Hepatocyte (in vitro differentiated cells): ENCODE measurements at places on chromosomes 4 and X. TPM values are rescaled to one million over a fixed set of nuclear protein-coding genes. Genes with fewer than 3 reads are reported as not detected.
A peak's percentile ranks its signal among the peaks of the same experiment; 100 is the strongest.

- no peak overlapping the region for H3K27ac ChIP-seq
- H3K4me1 ChIP-seq: no peaks in the 10 kb centered on the region
- H3K4me3 ChIP-seq: no peak overlapping the region
- no peak for DNase-seq
- no peaks in the 10 kb centered on the region for H3K27me3 ChIP-seq
- no peaks in the 10 kb centered on the region for H3K36me3 ChIP-seq
These were observed 13.6 kb downstream of the SYAP1 start for GRCh38 chrX:16733013-16733412.

GRCh38 chrX:135086197-135086854 lies 34.0 kb downstream of the ETDB start:
- H3K27ac ChIP-seq: peak overlapping the region; percentile 62
- no peaks in the 10 kb centered on the region for H3K27me3 ChIP-seq
- H3K4me1 ChIP-seq: no peaks in the 10 kb centered on the region
- DNase-seq: peak; percentile 80
- no peak overlapping the region for H3K4me3 ChIP-seq

DNA sequence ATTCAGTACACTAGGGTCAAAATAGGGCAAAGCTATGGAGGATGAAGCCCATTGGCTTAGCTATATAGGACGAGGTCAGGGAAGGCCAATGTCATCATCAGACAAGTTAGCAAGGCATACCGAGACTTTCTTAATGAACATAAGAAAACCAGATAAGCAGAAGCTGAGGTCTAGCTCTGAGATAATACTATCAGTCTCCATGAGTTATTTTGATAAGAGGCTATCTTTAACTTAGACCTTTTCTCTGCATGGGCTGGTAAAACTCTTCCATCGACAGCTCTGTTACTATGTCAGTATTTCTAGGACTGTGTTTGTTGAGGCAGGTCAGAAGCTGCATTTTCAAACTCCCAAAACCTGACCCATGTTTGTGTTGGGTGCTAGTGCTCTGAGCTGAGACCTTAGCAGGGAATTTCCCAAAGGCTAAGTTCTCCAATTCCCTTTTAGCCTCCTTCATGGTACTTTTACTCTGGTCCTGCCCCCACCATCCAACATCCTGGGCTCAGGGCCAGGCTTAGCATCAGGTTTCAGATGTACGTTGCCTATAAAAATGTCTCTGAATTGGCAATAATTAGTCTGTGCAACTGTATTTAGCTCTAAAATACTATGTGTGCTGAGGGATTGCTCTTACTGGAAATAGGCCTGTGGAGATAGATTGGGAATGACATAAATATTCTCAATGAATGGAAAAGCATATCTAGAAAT lies 29.3 kb upstream of the LRAT start:
- no peaks in the 10 kb centered on the region for H3K36me3 ChIP-seq
- H3K4me3 ChIP-seq: no peak overlapping the region
- H3K27ac ChIP-seq: no peak overlapping the region
- H3K4me1 ChIP-seq: no peaks in the 10 kb centered on the region
- no peaks in the 10 kb centered on the region for H3K27me3 ChIP-seq

DNA sequence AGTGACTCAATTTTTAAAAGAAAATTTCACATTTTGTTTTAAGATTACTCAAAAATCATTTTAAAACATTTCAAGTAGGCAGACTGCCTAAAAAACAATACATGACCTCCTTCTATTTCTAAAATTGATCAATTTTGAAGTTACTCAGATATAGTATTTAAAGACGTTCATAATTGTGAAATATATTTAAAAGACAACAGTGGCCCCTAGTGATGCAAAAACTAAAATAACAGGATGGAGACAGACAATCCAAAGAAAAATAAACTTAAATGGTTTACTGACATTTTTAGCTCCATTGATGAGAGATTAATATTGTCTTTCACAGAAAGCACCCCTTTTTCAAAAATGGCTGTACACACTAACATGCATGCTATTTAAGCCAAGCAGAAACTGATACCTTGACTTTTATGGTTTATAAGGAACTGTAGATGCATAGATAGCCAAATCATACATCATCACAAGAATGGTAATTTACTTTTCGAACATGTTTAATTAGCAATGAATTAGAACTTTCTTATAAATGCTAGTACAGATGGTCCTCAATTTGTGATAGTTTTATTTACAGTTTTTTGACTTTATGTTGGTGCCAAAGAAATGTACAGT lies 69.8 kb upstream of the FAT4 start:
- H3K36me3 ChIP-seq: no peaks in the 10 kb centered on the region
- no peaks in the 10 kb centered on the region for H3K27me3 ChIP-seq
- DNase-seq: peak; percentile 15
- no peak overlapping the region for H3K27ac ChIP-seq

- DNase-seq: no peak
- no peaks in the 10 kb centered on the region for H3K4me1 ChIP-seq
- no peak overlapping the region for H3K4me3 ChIP-seq
These were observed 96.3 kb upstream of the ENPP6 start for GRCh38 chr4:184313702-184314659.

- no peaks in the 10 kb centered on the region for H3K36me3 ChIP-seq
- H3K4me3 ChIP-seq: no peak overlapping the region
- no peak for DNase-seq
- H3K27me3 ChIP-seq: no peaks in the 10 kb centered on the region
- peaks cover 48% of the 10 kb centered on the region for H3K4me1 ChIP-seq
- H3K27ac ChIP-seq: no peak overlapping the region
These were observed 59.1 kb downstream of the PRPS1 start for GRCh38 chrX:107687445-107687844.

DNA sequence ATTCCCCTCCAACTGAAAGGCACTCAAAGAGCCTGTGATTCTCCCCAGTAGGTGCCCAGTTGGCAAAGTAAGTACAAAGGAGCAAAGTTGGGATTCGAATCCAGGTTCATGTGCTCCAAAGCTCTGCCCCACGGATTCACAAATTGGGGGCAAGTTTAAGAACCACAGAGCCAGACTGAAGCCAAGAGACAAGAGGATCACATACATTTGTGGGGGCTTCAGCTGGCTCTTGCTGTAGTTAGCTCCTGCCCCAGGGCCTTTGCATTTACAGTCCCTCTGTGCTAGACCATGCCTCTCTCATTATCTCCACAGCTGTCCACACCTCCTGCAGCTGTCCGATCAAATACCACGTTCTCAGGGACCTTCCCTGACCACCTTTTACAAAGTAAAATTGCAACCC lies 18.8 kb downstream of the PNMA6F start:
- H3K27me3 ChIP-seq: no peaks in the 10 kb centered on the region
- H3K27ac ChIP-seq: no peak overlapping the region
- no peak overlapping the region for H3K4me3 ChIP-seq
- DNase-seq: no peak
- no peaks in the 10 kb centered on the region for H3K36me3 ChIP-seq

The CXCL3 gene
- 77.1 and 92.1 TPM in 2 replicates for polyA plus RNA-seq

The SSX3 gene
- not detected in 2 replicates for polyA plus RNA-seq

GRCh38 chr4:83282049-83282535 lies 2.5 kb downstream of the COQ2 start:
- H3K4me1 ChIP-seq: peaks cover 10% of the 10 kb centered on the region
- DNase-seq: peak; percentile 62
- H3K27ac ChIP-seq: no peak overlapping the region
- no peak overlapping the region for H3K4me3 ChIP-seq

DNA sequence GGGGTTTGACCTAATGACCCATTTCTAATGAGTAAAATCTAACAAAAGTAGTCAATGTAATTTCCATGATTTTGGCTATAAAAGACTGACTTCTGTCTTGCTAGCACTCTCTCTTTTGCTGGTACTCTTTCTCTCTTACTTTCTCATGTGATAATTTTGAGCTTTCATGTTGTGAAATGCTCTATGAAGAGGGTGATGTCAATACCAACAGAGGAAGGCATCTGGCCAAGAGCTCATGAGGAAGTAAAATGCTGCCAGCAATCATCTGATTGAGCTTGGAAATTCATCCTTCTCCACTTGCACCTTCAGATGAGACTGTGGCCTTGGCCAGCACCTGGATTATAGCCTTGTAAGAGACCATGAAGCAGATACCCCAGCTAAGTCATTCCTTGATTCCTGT lies 347.7 kb downstream of the HS3ST1 start:
- no peak overlapping the region for H3K27ac ChIP-seq
- no peaks in the 10 kb centered on the region for H3K4me1 ChIP-seq
- DNase-seq: no peak
- no peak overlapping the region for H3K4me3 ChIP-seq

- no peak for DNase-seq
- no peaks in the 10 kb centered on the region for H3K4me1 ChIP-seq
- no peak overlapping the region for H3K27ac ChIP-seq
- H3K4me3 ChIP-seq: no peak overlapping the region
These were observed 28.1 kb downstream of the GPAT3 start for GRCh38 chr4:83563998-83564397.

- no peaks in the 10 kb centered on the region for H3K36me3 ChIP-seq
- no peak overlapping the region for H3K4me3 ChIP-seq
- H3K4me1 ChIP-seq: no peaks in the 10 kb centered on the region
These were observed 27.4 kb downstream of the LEF1 start for GRCh38 chr4:108141213-108141950.

GRCh38 chr4:77579406-77580076 lies 26.1 kb upstream of the CXCL13 start:
- no peak overlapping the region for H3K27ac ChIP-seq
- H3K27me3 ChIP-seq: no peaks in the 10 kb centered on the region
- H3K4me3 ChIP-seq: no peak overlapping the region
- H3K4me1 ChIP-seq: no peaks in the 10 kb centered on the region

DNA sequence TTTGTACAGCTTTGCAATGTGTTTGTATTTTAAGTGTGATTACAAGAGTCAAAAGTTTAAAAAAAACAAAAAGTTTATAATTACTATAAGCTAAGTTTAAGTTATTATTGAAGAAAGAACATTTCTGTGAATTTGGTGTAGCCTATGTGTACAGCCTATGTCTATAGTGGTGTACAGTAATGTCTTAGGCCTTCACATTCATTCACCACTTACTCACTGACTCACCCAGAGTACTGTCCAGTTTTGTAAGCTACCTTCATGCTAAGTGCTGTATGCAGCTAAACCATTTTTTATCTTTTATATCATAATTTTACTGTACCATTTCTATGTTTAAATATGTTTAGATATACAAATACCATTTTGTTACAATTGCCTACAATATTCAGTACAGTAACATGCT lies 182.3 kb downstream of the RPA4 start:
- no peaks in the 10 kb centered on the region for H3K4me1 ChIP-seq
- H3K36me3 ChIP-seq: no peaks in the 10 kb centered on the region
- H3K27ac ChIP-seq: no peak overlapping the region
- H3K4me3 ChIP-seq: no peak overlapping the region
- DNase-seq: no peak
- H3K27me3 ChIP-seq: no peaks in the 10 kb centered on the region

The LAS1L gene
- polyA plus RNA-seq: 22.3 and 26.0 TPM in 2 replicates

The TLR3 gene
- 1.6 and 4.6 TPM in 2 replicates for polyA plus RNA-seq

The ARHGAP6 gene
- polyA plus RNA-seq: 4.9 and 6.4 TPM in 2 replicates

- no peak overlapping the region for H3K4me3 ChIP-seq
- H3K36me3 ChIP-seq: no peaks in the 10 kb centered on the region
- DNase-seq: peak; percentile 14
- no peak overlapping the region for H3K27ac ChIP-seq
- peaks cover 2% of the 10 kb centered on the region for H3K4me1 ChIP-seq
These were observed 204.2 kb upstream of the GPRIN3 start for GRCh38 chr4:89511776-89512175.

GRCh38 chr4:118867311-118868067 lies 21.2 kb upstream of the SYNPO2 start:
- no peak for DNase-seq
- no peaks in the 10 kb centered on the region for H3K4me1 ChIP-seq
- no peaks in the 10 kb centered on the region for H3K36me3 ChIP-seq

GRCh38 chrX:79146640-79147390 lies 2.3 kb downstream of the GPR174 start:
- DNase-seq: no peak
- no peaks in the 10 kb centered on the region for H3K36me3 ChIP-seq
- no peak overlapping the region for H3K27ac ChIP-seq
- no peak overlapping the region for H3K4me3 ChIP-seq
- no peaks in the 10 kb centered on the region for H3K4me1 ChIP-seq
- no peaks in the 10 kb centered on the region for H3K27me3 ChIP-seq

The DOCK11 gene
- 7.6 and 8.1 TPM in 2 replicates for polyA plus RNA-seq

The MSANTD1 gene
- polyA plus RNA-seq: 0.30 and 0.51 TPM in 2 replicates

DNA sequence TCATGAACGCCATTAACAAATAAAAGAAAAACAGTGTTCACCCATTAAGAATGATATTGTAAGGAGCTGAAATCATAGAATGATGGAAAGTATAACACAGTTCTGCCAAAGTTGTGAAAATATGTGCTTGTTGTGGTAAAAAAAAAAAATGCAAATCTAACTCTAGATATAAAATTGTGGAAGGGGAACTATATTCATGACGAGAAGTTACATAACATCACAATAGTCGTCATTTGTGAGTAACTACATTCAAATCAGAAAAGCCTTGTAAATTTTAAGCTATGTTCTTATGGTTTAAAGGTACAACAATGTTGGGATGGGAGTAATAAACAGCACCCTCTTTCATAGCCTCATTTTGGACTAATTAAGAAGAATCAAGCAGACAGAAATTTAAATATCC lies 57.6 kb upstream of the PRDM8 start:
- H3K4me3 ChIP-seq: no peak overlapping the region
- H3K4me1 ChIP-seq: peaks cover 2% of the 10 kb centered on the region
- no peak for DNase-seq
- H3K36me3 ChIP-seq: no peaks in the 10 kb centered on the region
- H3K27ac ChIP-seq: no peak overlapping the region
- H3K27me3 ChIP-seq: no peaks in the 10 kb centered on the region

The SSX4 gene
- polyA plus RNA-seq: not detected in 2 replicates

- H3K27me3 ChIP-seq: no peaks in the 10 kb centered on the region
- no peaks in the 10 kb centered on the region for H3K4me1 ChIP-seq
- H3K27ac ChIP-seq: no peak overlapping the region
- H3K4me3 ChIP-seq: no peak overlapping the region
- no peak for DNase-seq
These were observed 27.7 kb downstream of the PAK3 start for GRCh38 chrX:111123606-111124179.

- H3K27me3 ChIP-seq: no peaks in the 10 kb centered on the region
- no peak for DNase-seq
- no peak overlapping the region for H3K27ac ChIP-seq
- no peaks in the 10 kb centered on the region for H3K36me3 ChIP-seq
These were observed 270.2 kb upstream of the TAPT1 start for GRCh38 chr4:16496501-16496900.

The PRDM5 gene
- 3.8 and 4.2 TPM in 2 replicates for polyA plus RNA-seq

- no peaks in the 10 kb centered on the region for H3K27me3 ChIP-seq
- no peaks in the 10 kb centered on the region for H3K36me3 ChIP-seq
- no peaks in the 10 kb centered on the region for H3K4me1 ChIP-seq
These were observed 141.2 kb downstream of the PDGFC start for GRCh38 chr4:156830351-156830750.

- no peaks in the 10 kb centered on the region for H3K4me1 ChIP-seq
- no peaks in the 10 kb centered on the region for H3K36me3 ChIP-seq
- DNase-seq: peak; percentile 6
- H3K27ac ChIP-seq: no peak overlapping the region
- no peak overlapping the region for H3K4me3 ChIP-seq
These were observed 1352.1 kb upstream of the DIAPH2 start for GRCh38 chrX:95332530-95332929.

DNA sequence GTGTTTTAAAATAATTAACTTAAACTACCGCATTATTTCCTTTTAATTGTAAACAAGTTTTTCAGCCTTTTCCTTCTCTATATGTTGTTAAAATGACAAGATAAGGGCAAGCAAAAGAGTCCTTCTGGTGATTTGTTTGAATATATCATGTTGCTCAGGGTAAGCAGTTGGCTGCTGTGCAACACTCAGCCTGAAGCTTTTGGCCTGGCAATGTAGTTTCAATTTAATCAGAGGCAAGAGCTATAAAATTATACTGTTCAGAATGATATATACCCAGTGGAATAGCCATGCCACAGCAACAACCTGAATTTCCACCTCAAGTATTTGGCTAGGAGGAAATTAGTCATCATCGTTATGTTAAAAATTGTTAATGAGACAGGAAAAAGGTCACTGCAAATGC lies 53.4 kb downstream of the GRXCR1 start:
- H3K27me3 ChIP-seq: no peaks in the 10 kb centered on the region
- no peaks in the 10 kb centered on the region for H3K36me3 ChIP-seq
- H3K4me3 ChIP-seq: no peak overlapping the region
- DNase-seq: no peak

The GAB3 gene
- 0.21 and 0.50 TPM in 2 replicates for polyA plus RNA-seq
